Stimulated activated CD8-positive, alpha-beta memory T cell treated with anti-CD3 and anti-CD28 coated beads, Interleukin-7, amount 100 ng/mL, for 4 hours (primary cell): ENCODE measurements at places on chromosomes 11 and 22.
A peak's percentile ranks its signal among the peaks of the same experiment; 100 is the strongest.

DNA sequence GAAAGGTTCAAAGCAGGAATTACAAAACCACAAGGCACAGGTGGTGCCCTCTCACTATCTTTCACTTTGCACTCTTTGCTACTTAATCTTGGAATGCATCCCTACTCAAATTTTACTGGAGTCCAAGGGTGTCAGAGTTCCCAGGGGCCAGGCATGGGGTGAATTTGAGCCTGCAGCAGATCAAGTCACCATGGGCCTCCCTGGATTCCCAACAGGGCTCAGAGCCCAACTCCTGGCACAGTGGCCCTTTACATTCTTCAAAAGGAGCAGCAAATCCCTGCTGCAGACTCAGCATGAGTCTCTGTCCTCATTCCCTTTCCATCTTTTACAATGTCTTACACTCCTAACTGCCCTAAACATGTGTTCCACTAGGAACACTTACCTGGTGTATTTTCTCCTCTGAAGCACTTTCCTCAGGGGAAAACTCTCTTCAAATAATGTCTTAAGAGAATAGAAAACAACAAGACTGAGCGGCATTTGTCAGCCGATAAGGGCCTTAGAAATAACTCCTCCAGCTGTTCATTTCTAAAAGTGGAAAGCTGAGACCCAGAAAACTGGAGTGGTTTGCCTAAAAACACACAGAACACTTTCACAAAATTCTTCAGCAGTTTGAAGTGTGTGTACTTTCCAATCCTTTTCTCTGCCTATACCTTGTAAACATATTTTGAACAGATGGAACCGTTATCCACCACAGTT is 596.0 kb downstream of the INSC start:
- DNase-seq: no peak

DNA sequence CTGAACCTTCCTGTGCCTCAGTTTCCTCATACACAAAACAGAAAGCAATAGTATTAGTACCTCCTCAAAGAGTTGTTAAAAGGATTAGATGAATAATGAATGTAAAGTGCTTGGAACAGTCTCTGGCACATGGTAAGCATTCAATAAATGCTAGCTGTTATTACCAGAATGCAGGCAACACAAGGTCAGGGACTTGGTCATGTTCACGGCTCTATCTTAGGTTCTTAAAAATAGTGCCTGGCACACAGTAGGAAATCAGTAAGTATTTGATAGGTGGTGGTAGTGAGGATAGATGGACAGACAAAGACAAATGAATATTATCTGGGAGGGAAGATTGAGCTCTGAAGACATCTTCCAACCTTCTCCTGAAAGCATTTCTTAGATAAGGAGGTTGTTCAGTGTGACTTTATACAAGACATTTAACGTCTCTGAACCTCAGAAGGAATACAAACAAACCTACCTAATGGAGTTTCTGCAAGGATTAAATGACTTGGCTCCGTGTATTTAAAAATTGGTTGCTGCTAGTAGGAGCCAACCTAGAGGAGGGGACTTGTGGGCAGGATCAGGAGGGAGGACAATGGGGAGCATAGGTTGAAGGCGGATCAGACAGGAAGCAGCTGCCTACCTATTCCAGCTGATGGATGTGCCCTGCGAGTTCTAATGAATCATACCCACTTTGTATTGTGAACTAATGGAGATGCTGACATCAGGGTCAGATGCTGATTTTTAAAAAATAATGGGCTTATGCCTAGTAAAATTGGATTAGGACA is 94.1 kb downstream of the DBX1 start:
- no peak for DNase-seq

- no peak for DNase-seq
Measured at GRCh38 chr22:28560046-28560742, 119.4 kb downstream of the TTC28 start.

GRCh38 chr11:117589063-117589462 is 208.0 kb downstream of the DSCAML1 start:
- no peak for DNase-seq

DNA sequence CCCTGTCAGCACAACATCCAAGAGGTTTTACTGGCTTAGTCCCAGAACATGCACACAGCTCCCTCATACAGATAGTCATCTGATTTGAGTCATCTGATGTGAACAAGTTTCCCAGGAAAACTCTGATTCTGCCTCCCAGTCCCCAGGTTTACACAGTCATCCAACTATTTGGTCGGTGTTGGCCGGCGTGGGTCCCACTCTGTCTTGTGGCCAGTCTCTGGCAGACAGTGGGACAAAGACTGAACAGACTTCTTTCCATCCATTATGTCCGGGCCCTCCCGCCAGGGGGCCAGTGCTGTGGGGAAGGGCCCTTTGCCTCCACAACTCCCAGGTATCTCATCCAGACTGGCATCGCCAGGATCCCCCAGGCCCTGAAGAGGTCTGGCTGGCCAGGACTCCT is 60.0 kb downstream of the BTG4 start:
- no peak for DNase-seq

- no peak for DNase-seq
Measured at GRCh38 chr11:72716788-72717435, 35.3 kb downstream of the ARAP1 start.

DNA sequence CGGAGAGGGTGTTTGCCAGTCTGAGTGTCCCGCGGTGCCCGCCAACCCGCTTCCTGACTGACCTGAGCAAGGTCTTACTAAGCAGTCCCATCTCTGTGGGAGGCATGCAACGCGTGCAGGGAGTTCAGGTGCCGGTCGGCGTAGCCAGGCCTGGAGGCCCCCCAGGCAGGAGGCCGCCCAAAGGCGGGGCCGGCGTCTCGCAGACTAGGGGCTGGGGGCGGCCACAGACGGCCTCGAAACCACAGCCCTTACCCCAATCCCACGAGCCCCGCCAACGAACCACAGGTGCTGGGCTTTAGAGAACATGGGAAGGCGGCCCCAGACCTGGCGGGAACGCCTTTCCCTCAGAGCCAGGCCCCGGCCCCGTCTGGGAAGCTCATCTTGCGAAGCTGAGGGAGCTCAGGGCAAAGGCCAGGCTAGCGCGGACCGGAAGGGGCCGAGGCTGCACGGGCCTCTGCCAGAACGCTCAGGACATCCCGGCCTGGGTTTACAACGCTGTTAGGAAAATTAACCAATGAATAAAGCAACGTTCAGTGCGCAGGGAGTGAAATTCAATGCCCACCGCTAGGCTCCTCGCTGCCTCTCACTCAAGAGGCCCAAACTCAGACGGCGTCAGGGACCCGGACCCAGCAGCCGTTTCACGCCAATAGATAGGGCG is 2.1 kb upstream of the MTFP1 start:
- peak; percentile 36 for DNase-seq

GRCh38 chr11:79413268-79413667 is 27.6 kb downstream of the TENM4 start:
- no peak for DNase-seq
